ENCODE measurements at places on chromosomes 3 and 15. TPM values are rescaled to one million over a fixed set of nuclear protein-coding genes. Genes with fewer than 3 reads are reported as not detected.

PPP4R2 gene
- 105 TPM for total RNA-seq

A4GNT gene
- total RNA-seq: not detected

SERPINI2 gene
- total RNA-seq: 0.86 TPM

FILIP1L gene
- total RNA-seq: 9.8 TPM

IVD gene
- 75.2 TPM for total RNA-seq

IDH3A gene
- 41.5 TPM for total RNA-seq

SLC28A1 gene
- not detected for total RNA-seq

NEK11 gene
- total RNA-seq: 4.9 TPM

EEF1AKMT4 gene
- total RNA-seq: 3.9 TPM

DUOX1 gene
- total RNA-seq: not detected

RASL12 gene
- 1.5 TPM for total RNA-seq

ZNF717 gene
- total RNA-seq: 10.6 TPM

TLR9 gene
- not detected for total RNA-seq

PRR20G gene
- total RNA-seq: not detected

SST gene
- 4.6 TPM for total RNA-seq

SEMA5B gene
- 57.3 TPM for total RNA-seq

EIF4E3 gene
- 8.9 TPM for total RNA-seq

NANOGP8 gene
- total RNA-seq: 0.34 TPM

ANAPC13 gene
- total RNA-seq: 73.0 TPM

TMEM108 gene
- total RNA-seq: 5.3 TPM

LINGO1 gene
- 36.8 TPM for total RNA-seq

CCK gene
- total RNA-seq: not detected

ATP10A gene
- 4.9 TPM for total RNA-seq

EPHA3 gene
- total RNA-seq: 22.1 TPM

SIDT1 gene
- total RNA-seq: 0.23 TPM

SMCO1 gene
- not detected for total RNA-seq

All from neural crest cell (in vitro differentiated cells).